ENCODE measurements at places on chromosomes 11 and 22. TPM values are rescaled to one million over a fixed set of nuclear protein-coding genes. Genes with fewer than 3 reads are reported as not detected.

DNA sequence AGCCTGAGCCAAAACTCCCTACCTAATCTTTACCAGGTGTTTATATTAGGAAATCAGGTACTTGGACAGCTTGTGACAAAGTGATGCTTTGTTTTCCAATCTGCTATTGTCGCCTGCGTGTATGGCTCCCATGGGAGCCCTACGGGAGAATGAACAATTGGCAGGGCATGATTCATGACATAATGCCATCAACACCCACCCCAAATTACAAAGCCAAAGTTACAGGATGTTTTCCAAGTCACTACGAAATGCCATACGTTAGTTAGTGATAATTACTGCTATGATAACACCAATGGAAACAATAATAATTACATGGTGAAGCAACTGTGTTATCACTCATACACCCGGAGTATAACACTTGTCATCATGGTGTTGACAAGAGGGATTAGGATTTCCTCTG, 226.4 kb downstream of the FAM181B start:
- DNase-seq: no peak

- no peak for DNase-seq
These were observed 827.5 kb upstream of the FAT3 start for GRCh38 chr11:91397134-91397468.

The DEFB108B gene
- total RNA-seq: not detected

GRCh38 chr11:80831374-80831773, 1390.5 kb upstream of the TENM4 start:
- DNase-seq: no peak
